ENCODE measurements at places on chromosomes 4 and X. TPM values are rescaled to one million over a fixed set of nuclear protein-coding genes. Genes with fewer than 3 reads are reported as not detected.

GRCh38 chrX:53456254-53456653 is 22.1 kb upstream of the HSD17B10 start:
- no peaks in the 10 kb centered on the region for H3K27me3 ChIP-seq
- H3K27ac ChIP-seq: no peak overlapping the region
- no peaks in the 10 kb centered on the region for H3K4me1 ChIP-seq
- H3K36me3 ChIP-seq: no peaks in the 10 kb centered on the region

DNA sequence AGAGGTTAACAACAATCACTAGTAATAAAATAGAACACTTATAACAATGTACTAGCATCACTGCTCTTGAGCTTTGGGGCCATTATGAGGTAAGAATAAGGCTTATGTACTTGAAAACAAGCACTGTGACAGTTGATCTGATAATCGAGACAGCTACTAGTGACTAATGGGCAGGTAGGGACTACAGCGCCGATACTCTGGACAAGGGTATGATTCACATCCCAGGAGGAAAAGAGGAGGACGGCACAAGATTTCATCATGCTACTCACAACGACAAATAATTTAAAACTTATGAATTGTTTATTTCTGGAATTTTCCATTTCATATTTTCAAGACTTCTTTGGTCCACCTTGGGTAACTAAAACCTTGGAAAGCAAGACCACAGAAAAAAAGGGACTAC is 62.3 kb downstream of the FAM184B start:
- H3K27ac ChIP-seq: no peak overlapping the region
- no peaks in the 10 kb centered on the region for H3K27me3 ChIP-seq
- DNase-seq: no peak
- no peak overlapping the region for H3K4me3 ChIP-seq
- peaks cover 8% of the 10 kb centered on the region for H3K4me1 ChIP-seq
- H3K36me3 ChIP-seq: no peaks in the 10 kb centered on the region

- H3K27ac ChIP-seq: no peak overlapping the region
- no peak for DNase-seq
- no peaks in the 10 kb centered on the region for H3K36me3 ChIP-seq
Observed at GRCh38 chr4:13902146-13902545, 274.6 kb upstream of the BOD1L1 start.

- H3K27ac ChIP-seq: no peak overlapping the region
- no peaks in the 10 kb centered on the region for H3K36me3 ChIP-seq
- no peak for DNase-seq
- H3K4me3 ChIP-seq: no peak overlapping the region
- no peaks in the 10 kb centered on the region for H3K4me1 ChIP-seq
Observed at GRCh38 chr4:141004823-141005222, 128.4 kb downstream of the RNF150 start.

GRCh38 chrX:71533851-71534561 is 1.1 kb downstream of the OGT start:
- peak overlapping the region; percentile 99 for H3K4me3 ChIP-seq
- peaks cover 4% of the 10 kb centered on the region for H3K4me1 ChIP-seq
- peaks cover 3% of the 10 kb centered on the region for H3K36me3 ChIP-seq
- H3K27ac ChIP-seq: peak overlapping the region; percentile 97
- DNase-seq: no peak

- no peak overlapping the region for H3K27ac ChIP-seq
- no peak for DNase-seq
- no peak overlapping the region for H3K4me3 ChIP-seq
- H3K36me3 ChIP-seq: no peaks in the 10 kb centered on the region
- no peaks in the 10 kb centered on the region for H3K27me3 ChIP-seq
Observed at GRCh38 chr4:110452546-110452945, 23.4 kb upstream of the ENPEP start.

GRCh38 chr4:158571736-158572135 is 50.1 kb downstream of the RXFP1 start:
- H3K27me3 ChIP-seq: no peaks in the 10 kb centered on the region
- peaks cover 16% of the 10 kb centered on the region for H3K4me1 ChIP-seq
- no peak for DNase-seq
- no peak overlapping the region for H3K27ac ChIP-seq
- H3K4me3 ChIP-seq: no peak overlapping the region
- no peaks in the 10 kb centered on the region for H3K36me3 ChIP-seq

DNA sequence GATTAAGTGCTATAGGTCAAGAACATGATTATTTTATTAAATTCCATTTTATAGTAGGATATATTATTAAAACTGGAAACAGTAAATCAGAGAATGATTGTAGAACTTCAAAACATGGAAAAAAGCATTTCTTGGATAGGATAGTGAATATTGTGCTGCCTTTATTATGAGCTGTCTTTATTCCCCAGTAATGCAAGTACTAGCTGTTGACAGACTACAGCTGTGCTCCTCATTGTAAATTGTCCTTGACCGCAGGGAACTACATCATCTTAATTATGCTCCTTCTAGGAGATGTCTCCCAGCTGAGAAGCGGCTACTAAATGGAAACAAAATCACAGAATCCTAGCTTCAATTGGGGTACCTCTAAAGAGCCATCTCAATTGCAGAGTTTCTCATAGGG is 1457.2 kb upstream of the PCDH7 start:
- H3K4me3 ChIP-seq: no peak overlapping the region
- no peak for DNase-seq
- no peak overlapping the region for H3K27ac ChIP-seq
- no peaks in the 10 kb centered on the region for H3K36me3 ChIP-seq
- no peaks in the 10 kb centered on the region for H3K4me1 ChIP-seq
- H3K27me3 ChIP-seq: no peaks in the 10 kb centered on the region

DNA sequence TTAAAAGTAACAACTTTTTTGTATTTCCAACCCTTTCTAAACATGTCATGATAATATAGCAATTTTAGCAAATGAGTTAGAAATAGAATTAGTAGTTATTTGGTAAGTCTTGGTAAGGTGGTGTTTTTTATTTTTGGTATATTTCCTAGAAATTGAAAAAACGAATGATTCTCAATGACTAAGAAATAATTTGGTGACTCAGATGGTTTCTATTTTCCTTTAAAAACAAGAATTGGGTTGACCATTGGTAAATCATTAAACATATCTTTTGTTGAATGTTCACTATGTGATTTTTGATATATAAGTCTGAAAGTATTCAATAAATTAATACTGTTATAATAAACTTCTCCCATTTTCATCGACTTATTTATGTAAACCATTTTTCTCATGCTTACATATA is 206.2 kb upstream of the BANK1 start:
- no peak for DNase-seq
- H3K36me3 ChIP-seq: no peaks in the 10 kb centered on the region
- no peaks in the 10 kb centered on the region for H3K4me1 ChIP-seq
- H3K27me3 ChIP-seq: no peaks in the 10 kb centered on the region

DNA sequence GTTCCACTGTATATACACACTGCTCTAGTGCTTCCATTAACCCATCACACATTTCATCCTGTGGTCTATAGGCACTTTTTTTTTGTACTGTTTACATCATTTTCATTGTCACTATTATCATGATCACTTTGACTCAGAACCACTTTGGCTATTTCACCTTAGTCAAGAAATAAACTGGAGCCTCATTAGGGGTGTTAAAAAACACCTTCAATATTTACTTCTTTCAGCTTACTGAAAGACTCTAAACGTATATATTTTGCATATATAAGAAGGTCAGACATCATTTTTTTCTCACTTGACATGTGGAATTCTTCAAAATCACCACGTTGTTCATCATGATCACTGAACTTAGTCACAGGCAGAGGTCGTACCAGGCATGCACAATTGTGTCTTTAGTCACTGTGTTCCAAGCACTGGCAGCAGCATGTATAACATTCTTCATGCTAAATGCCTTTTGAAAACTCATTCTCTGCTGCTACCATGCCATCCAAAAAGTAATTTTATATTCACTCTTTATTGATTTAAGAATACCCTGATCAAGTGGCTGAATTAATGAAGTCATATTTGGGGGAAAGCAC is 229.2 kb upstream of the ARSJ start:
- no peaks in the 10 kb centered on the region for H3K36me3 ChIP-seq
- no peak overlapping the region for H3K27ac ChIP-seq
- H3K27me3 ChIP-seq: no peaks in the 10 kb centered on the region
- no peak overlapping the region for H3K4me3 ChIP-seq
- DNase-seq: no peak
- H3K4me1 ChIP-seq: no peaks in the 10 kb centered on the region

The NAP1L3 gene
- 58.8 TPM for total RNA-seq

The SSX3 gene
- not detected for total RNA-seq

The STATH gene
- not detected for total RNA-seq

The RHOH gene
- total RNA-seq: 5.8 TPM

The RBMXL3 gene
- total RNA-seq: not detected

The TLL1 gene
- 1.1 TPM for total RNA-seq

The NOA1 gene
- 28.5 TPM for total RNA-seq

The PTPN13 gene
- 57.9 TPM for total RNA-seq

The NUP62CL gene
- total RNA-seq: 2.6 TPM

The ARSJ gene
- 6.3 TPM for total RNA-seq

The ANAPC4 gene
- total RNA-seq: 33.0 TPM

The TCEAL7 gene
- 12.9 TPM for total RNA-seq

The UCP1 gene
- total RNA-seq: 0.29 TPM

The ADH6 gene
- total RNA-seq: not detected

The SHROOM2 gene
- 14.2 TPM for total RNA-seq

The BEX2 gene
- total RNA-seq: 57.5 TPM

The WFS1 gene
- total RNA-seq: 29.1 TPM

The HTN1 gene
- not detected for total RNA-seq

Data from H1 (cell line).